ENCODE measurements at places on chromosomes 7 and 10. TPM values are rescaled to one million over a fixed set of nuclear protein-coding genes. Genes with fewer than 3 reads are reported as not detected.

The SVOPL gene
- not detected for polyA plus RNA-seq

The NKX1-2 gene
- 0.16 TPM for polyA plus RNA-seq

The SCIN gene
- polyA plus RNA-seq = not detected

The MACC1 gene
- polyA plus RNA-seq = not detected

The LDB3 gene
- polyA plus RNA-seq = 2.1 TPM

The APBB1IP gene
- not detected for polyA plus RNA-seq

The MYL7 gene
- 2.4 TPM for polyA plus RNA-seq

The EGFR gene
- 2.4 TPM for polyA plus RNA-seq

The NME8 gene
- not detected for polyA plus RNA-seq

The C7orf57 gene
- 0.41 TPM for polyA plus RNA-seq

The H2BK1 gene
- not detected for polyA plus RNA-seq

The C1QL3 gene
- 4.4 TPM for polyA plus RNA-seq

The PDZD7 gene
- polyA plus RNA-seq = 5.0 TPM

The CFAP58 gene
- polyA plus RNA-seq = 0.23 TPM

Measured in Purkinje cell (primary cell).